ENCODE measurements at places on chromosomes 1 and 21.

- no peak for DNase-seq
Measured at GRCh38 chr1:31712068-31712467, 8.3 kb upstream of the COL16A1 start.

DNA sequence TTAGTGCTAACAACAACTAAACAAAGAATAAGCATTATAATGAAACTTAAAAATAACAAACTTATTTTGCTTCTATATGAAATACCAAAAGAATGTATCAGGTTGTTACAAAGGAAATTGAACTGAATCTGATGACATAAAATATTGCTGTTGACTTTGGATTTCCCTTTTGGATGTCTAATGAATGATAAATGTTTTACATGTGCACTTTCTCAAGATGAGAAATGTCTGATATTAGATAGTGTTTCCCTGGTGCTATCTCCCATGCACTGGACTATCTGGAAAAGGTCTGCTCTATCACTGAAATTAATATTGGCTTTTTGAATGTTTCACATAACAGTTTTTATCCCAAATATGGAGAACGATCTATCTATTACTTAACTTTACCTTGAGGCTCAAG is 179.9 kb downstream of the HMCN1 start:
- no peak for DNase-seq

GRCh38 chr1:116825720-116826438 is 71.6 kb downstream of the CD2 start:
- DNase-seq = no peak

GRCh38 chr1:923131-923990 is at the start of gene SAMD11:
TSS of gene SAMD11 (plus strand) at chr1:923923. CDS start at chr1:924432, 509 bp downstream.
- DNase-seq = peak; percentile 67

DNA sequence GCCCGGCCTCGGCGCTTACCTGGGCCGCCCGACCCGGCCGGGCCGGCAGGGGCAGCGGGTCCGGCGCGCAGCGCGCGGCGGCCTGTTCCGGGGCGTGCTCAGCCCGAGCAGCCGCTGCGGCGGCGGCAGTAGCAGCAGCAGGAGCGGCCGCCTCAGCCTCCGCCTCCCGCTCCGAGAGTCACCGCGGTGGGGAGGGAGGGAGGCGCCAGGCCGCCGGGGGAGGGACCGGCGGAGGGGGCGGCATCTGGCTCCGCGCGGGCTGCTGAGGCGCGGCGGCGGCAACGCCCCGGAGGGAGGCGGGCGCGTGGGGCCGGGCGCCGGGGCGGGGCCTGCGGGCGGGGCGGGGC is at the start of gene CTNNBIP1:
Gene CTNNBIP1 (minus strand): TSS at position 194 of the 347 bp plus-strand sequence. CDS start 38,205 bp downstream, outside the sequence.
- DNase-seq = no peak

GRCh38 chr1:40895601-40896000 is 33.4 kb upstream of the CITED4 start:
- no peak for DNase-seq

DNA sequence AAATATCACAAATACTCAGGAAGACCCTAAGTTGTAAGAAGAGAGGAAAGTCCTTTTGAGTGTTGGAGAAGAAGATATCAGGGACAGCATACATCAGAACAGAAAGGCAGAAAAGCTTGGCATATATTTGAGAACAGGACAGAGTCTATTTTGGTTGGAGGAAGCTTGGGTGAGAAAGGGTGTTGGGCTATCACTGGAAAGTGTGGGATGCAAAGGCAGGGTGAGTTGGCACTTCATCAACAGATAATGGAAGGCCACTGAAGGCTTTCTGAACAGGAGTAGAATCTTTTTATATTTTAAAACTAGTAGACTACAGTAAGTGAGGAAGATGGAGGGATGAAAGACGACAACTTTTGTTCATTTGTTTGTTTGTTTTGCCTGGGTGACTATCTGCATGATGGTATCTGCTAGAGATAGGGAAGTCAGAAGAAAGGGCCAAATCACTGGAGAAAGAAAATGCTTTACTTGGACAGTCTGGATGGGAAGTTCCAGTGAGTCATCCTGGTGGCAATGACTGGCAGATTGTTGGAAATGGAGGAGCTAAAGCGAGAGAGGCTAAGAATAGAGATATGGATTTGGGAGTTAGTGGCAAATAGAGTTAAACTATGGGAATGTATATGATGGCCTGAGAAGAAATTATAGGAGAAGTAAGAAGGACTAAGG is 33.7 kb upstream of the KCNA2 start:
- DNase-seq = no peak

DNA sequence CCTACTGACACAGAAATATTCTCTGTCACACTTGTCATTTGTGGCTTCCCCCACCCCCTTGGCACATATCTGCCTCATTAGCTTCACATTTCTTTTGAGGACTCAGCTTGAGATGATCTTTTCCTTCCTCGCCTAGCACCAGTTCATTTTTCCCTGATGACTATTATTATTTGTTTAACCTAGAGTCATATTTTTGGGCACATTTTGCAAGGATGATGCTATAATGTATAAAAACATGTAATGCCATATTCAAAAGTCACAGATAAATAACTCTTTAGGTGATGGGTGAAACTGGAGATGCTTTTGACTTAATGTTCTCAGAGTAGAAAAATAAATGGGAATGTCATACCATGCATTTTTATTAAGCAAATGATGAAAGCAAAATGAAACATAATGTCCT is 202.7 kb downstream of the BACH1 start:
- DNase-seq = no peak

DNA sequence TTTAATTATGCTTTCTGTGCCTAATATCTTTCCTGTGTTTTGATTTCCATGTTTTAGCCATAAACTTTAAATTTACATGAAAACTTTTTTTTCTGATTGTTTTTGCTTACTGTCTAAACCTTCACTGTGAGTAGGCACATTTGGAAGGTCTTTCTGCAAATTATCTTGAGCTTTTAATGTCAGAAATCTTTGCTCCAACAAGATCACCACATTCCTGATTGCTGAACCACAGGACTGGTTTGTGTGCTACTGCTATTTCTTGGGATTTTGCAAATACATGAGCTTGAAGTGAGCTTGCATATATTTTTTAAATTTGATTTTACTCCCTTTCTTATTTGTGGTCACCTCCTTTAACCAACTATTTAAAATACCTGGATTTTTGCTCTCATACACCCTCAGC is 61.3 kb downstream of the PTBP2 start:
- no peak for DNase-seq

- no peak for DNase-seq
Measured at GRCh38 chr1:87989346-87989745, 660.7 kb downstream of the LMO4 start.

- DNase-seq = no peak
Measured at GRCh38 chr1:247338723-247339275, 7.1 kb upstream of the ZNF496 start.

DNA sequence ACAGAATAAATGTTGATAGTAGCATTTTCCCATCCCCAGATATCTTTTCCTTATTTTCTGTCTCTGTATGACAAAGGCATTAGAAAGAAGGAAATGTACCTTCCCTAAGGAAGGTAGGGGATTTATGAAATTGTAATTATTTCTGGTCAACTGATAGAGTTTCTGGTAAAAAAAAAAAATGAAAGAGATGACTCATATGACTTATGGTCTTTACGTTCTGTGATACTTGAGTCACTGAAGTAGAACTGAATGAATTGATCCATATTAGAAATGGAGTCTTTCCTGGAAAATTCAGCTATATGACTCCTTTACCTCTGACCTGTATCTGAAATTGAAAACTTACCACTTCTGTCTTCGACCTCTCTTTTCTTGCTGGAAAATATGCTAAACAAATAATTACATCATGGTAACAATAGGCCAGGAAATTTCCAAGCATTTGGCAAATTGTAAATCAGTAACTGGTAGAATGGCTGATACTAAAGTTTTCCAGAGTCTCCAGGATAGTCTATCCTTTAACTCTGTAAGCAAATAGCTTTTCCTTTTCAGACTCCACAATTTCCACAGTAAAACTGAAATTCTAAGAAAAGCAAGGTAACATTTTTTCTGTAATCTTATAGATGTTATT is 364.3 kb upstream of the PTBP2 start:
- no peak for DNase-seq

DNA sequence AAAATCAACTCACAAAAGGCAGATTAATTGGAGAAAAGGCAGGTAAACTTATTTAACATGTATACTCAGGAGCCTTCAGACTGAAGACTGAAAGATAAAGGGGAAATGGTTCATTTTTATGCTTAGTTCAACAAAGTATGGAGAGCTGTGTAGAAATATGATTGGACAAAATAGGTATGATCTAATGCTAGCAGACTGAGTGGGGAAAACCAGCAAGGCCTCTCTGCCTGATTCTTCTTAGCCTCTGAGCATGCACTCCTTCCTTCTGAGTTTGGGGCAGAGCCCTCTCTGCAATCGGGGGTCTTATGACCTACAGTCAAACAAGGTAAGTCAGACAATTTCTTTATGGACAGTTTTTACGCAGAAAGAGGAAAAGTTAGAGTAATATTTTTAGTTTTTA is 38.8 kb upstream of the SUCO start:
- DNase-seq = no peak

- DNase-seq = no peak
Measured at GRCh38 chr1:224736619-224737352, 120.7 kb downstream of the CNIH3 start.
